ENCODE measurements at places on chromosomes 3 and 15.

GRCh38 chr3:124812291-124813265 is 74.6 kb downstream of the ITGB5 start:
- peak; percentile 96 for DNase-seq

DNA sequence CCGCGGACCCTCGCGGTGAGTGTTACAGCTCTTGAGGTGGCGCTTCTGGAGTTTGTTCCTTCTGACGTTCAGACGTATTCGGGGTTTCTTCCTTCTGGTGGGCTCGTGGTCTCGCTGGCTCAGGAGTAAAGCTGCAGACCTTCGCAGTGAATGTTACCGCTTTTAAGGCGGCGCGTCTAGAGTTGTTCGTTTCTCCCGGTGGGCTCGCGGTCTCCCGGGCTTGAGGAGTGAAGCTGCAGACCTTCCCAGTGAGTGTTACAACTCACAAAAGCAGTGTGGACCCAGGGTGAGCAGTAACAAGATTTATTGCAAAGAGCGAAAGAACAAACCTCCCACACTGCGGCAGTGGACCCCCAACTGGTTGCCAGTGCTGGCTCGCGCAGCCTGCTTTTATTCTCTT is 177.1 kb downstream of the UACA start:
- no peak for DNase-seq

- no peak for DNase-seq
Observed at GRCh38 chr3:174581558-174581957, 277.6 kb upstream of the NAALADL2 start.

DNA sequence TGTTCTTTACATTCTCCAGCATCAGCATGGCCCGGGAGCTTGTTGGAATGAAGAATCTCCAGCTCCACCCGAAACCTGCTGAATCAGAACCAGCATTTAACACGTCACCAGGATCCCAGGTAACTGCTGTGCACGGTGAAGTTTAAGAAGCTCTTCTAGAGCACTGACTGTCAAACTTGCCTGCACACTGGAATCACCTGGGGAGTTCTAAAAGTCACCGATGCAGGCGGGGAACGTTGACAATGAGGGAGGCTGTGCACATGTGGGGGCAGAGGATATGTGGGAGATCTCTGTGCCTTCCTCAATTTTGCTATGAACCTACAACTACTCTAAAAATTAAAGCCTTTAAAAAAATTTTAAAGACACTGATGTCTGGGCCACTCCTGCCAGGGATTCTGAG is 19.1 kb upstream of the PAQR5 start:
- DNase-seq = no peak

DNA sequence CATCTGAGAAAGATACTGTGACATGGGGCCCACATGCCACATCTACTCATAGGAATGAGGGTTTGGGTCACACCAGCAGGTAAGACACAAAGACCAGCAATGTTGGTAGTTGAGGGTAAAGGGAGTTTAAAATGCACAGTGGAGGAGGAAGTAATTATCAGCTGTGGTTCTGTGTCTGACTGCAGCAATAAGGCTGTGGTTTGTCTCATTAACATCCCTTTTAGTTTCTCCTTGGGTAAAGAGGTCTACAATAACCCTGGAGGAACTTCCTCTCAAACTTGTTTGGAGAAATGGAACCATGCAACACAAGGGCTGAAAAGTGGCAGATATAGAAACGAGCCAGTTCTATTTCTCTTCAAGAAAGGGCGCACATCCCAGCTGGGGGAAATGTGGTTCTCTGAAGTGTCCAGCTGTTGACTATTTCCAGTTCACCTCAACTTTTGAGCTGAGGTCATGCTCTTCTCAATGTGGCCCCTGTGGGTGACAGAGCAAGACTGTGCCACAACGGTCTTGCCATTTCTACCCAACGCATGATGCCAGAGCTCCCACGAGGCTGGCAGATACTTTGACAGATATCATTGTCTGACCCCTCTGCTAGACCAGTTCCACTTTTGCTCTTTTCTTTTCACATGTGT is 234.3 kb downstream of the SQOR start:
- DNase-seq = no peak

DNA sequence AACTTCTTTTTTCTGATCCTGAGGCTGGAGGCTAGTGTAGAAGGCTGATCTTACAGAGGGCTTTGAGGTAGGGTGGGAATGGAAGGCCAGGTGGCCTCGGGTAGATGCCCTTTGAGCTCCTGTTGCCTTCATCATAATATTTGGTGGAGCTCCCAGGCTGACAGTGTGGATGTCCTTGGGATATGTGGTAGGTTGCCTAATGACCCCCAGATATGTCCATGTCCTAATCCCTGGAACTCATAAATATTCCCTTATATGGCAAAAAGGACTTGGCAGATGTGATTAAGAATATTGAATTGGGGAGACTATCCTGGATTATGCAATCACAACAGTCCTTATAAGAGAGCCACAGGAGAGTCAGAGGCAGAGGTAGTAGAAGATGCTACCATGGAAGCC is 5.5 kb downstream of the ADAMTSL3 start:
- no peak for DNase-seq

- no peak for DNase-seq
Observed at GRCh38 chr15:83410532-83410931, 36.6 kb upstream of the SH3GL3 start.

DNA sequence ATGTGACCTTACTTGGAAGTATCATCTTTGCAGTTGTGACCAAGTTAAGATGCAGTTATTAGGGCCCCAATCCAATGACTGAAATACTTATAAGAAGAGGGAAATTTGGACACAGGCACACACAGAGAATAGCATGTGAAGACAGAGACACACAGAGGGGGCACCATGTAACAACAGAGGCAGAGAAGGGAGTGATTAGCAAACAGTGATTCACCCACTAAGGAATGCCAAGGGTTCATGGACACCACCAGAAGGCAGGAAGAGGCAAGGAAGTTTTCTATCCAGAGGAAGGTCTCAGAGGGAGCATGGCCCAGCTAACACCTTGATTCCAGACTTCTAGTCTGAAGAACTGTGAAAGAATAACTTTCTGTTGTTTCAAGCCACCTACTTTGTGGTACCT is 25.0 kb downstream of the SIDT1 start:
- peak; percentile 23 for DNase-seq

GRCh38 chr3:64799606-64800005 is 111.8 kb upstream of the ADAMTS9 start:
- DNase-seq = no peak
